Dermis blood vessel endothelial cell (primary cell): ENCODE measurements at places on chromosomes 3 and 15.

- DNase-seq = peak; percentile 75
These were observed 79.3 kb upstream of the ALDH1L1 start for GRCh38 chr3:126259411-126260391.

DNA sequence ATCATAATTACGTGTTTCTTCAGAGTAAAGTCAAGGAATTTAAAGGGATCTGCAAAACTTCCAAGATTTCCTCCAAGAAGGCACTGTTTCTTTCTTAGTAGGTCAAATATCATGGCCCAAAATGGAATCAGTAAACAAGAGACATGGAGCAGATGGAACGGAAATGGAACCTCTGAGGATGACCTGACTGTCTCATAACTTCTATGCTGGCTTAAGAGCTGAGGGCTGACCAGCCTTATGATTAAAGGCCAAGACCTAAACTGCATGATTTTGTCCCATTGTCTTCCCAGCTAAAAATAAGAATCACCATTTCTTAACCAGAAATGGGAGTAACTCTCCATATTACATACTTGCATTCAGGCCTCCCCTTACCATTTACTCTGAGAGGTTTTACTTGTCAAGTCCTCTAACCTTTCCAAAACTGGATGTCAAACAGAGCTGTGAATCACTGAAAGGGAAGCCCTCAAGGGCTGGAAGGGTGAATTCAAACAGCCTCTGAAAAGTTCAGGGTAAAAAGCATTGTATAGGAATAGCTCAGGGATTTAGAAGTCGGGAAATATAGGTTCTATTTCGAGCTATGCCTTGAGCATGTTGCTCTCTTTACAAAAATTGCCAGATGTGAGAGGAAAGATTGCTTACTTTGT, 103.7 kb downstream of the MEIS2 start:
- no peak for DNase-seq

GRCh38 chr15:68391121-68391520, 40.8 kb downstream of the ITGA11 start:
- DNase-seq = no peak

DNA sequence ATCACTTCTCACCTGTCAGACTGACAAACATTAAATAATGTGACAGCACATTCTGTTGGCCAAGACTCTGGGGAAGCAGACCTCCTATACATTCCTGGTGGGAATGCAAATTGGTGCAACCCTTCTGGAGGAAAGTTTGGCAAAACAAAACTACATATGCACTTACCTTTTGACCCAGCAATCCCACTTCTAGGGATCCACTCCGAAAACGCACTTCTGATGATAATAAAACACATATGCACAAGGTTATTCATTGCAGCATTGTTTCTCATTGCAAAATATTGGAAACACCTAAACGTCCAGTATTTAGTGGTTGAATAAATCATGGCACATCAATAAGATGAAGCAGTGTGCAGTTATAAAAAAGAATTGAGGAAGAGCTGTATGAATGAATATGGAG, 145.5 kb upstream of the ABHD17C start:
- no peak for DNase-seq

- no peak for DNase-seq
These were observed 494.5 kb upstream of the PDZRN3 start for GRCh38 chr3:74119221-74119620.

DNA sequence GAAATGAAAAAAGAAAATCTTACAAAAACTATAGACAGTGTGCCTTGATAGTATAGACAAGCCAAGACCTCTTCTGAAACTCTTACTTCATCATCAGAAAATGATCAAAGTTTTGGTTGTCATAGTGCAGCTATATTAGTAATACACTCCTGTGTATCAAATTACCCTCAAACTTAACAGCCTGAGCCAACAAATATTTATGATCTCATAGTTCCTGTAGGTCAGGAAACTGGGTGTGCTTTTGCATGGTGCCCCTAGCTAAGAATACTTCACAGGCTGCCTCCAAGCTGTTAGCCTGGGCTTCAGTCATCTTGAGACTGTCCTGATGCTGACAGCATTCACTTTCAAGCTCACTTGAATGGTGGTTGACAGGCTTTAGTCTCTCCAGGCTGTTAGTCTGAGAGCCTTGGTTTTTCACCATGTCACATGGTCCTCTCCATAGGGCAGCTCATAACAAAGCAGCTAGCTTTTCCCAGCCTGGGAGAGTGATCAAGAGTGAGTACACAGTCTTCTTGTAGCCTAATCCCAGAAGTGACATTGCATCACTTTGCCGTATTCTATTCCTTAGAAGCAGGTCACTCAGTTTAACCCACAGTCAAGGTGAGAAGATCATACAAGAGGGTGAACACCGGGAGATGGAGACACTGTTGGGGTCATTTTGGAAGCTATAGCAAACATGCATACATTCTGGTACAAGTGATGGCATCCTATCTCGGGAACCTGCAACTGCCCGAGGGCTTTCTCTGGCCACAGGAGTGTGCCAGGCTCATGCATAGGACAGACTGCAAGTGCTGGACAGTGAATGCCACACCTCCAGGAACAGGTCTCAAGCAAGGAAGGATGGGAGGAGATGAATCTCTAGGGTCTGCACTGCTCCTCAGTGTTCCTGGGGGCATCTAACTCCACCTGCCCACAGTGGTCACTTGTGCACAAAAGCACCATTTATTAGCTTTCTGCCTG, 173.4 kb upstream of the CADPS start:
- no peak for DNase-seq

- DNase-seq = no peak
These were observed 395.2 kb downstream of the TUSC7 start for GRCh38 chr3:117104792-117105191.

- DNase-seq = peak; percentile 4
These were observed 541.3 kb upstream of the KCNMB2 start for GRCh38 chr3:177994976-177995375.

DNA sequence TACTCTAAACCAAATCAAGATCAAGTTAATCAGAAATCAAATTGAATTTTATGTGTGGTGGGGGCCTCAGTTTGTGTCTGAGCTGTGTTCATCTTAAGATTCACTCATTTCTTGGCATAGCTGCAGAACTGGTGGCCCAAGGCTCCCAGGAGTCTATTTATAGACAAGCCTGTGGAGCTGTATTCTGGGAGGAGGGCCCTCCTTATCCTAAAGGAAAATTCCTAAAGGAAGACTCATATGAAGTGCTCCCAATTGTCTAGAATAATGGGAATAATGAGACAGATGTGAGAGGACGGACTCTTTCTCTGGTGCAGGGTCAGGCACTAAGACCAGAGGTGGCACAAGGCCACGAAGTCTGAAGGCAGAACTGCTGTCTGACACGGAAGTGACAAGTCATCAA, 38.9 kb downstream of the C3orf85 start:
- DNase-seq = no peak

DNA sequence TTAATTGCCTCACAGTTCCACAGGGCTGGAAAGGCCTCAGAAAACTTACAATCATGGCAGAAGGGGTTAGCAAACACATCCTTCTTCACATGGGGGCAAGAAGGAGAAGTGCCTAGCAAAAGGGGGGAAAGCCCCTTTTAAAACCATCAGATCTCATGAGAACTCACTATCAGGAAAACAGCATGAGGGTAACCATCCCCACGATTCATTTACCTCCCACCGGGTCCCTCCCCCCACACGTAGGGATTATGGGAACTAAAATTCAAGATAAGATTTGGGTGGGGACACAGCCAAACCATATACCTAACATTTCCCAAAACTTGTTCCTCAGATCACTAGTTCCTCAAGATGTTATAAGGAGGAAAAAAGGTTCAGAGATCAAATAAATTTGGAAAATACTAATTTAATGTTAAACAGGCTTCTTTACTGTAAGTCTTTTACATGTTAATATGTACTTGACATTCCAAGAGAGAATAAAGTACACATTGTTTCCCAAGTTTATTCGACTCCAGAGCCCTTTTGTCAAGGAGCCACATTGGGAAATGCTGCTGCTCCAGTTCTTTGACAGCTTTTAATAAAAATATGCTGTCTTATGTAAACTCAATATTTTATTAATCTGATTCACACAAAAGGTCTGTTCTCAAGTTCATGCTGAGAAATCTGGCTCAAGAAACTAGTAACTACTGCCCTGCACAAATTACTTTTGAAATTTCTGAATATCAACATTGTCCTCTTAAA, 17.8 kb downstream of the HERC1 start:
- DNase-seq = no peak

- no peak for DNase-seq
These were observed 34.5 kb downstream of the TIGIT start for GRCh38 chr3:114328345-114328744.

DNA sequence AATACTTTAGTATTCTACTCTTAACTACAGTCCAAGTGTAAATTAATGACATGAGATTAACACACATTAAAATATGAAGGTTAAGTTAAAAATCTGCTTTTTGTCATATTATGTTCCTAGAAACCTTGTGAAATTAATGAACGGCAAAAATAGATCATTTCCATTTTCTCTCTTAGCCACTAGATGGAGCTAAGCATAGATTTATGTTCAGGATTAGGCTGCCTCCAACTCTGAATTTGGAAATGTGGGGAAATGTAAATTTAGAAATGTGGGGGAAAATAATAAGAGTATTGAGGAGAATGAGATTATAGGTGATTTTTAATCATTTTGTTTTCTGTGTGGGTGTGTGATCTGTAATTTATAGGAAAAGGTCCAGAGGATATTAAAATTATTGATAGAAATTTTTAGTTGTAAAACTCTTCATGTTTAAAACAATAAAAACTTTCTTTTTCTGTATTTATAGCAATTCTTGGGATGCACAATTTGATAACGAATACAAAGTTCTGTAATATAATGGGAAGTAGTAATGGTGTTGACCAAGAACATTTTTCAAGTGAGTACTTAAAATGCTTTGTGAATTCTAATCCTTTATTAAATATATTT, 59.2 kb downstream of the TMOD3 start:
- DNase-seq = peak; percentile 54

GRCh38 chr3:186570096-186570940, at the start of gene DNAJB11:
Gene DNAJB11 (plus strand): TSS chr3:186570720. CDS start chr3:186570898, 178 bp downstream.
- peak; percentile 100 for DNase-seq

DNA sequence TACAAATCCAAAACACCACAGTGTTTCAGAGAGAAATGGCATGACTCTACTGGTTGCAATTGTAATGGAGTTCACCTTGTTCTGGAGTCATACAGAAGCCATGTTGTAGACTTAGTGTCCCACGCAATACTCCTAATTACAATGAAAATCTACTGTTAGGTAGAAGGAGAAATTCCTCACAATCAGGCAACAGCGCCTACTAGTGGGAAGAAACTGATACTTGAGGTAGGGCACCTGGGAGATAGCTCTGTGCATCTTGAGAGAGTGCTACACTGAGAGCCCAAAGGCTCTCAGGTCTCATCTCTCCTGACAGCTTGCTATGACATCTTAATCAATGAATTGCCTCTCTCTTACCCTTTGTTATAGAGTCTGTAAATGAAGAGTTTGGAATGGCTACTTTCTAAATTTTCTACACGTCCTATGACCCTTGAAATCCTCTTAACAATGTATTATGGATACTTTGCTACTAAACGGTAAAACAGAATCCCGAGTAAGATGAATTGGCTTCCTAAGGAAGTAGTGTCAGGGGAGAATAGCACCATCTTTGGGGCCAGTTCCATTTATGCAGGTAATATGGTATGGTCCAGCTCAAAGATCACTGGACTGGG, 422.7 kb upstream of the TPRG1 start:
- DNase-seq = peak; percentile 50

DNA sequence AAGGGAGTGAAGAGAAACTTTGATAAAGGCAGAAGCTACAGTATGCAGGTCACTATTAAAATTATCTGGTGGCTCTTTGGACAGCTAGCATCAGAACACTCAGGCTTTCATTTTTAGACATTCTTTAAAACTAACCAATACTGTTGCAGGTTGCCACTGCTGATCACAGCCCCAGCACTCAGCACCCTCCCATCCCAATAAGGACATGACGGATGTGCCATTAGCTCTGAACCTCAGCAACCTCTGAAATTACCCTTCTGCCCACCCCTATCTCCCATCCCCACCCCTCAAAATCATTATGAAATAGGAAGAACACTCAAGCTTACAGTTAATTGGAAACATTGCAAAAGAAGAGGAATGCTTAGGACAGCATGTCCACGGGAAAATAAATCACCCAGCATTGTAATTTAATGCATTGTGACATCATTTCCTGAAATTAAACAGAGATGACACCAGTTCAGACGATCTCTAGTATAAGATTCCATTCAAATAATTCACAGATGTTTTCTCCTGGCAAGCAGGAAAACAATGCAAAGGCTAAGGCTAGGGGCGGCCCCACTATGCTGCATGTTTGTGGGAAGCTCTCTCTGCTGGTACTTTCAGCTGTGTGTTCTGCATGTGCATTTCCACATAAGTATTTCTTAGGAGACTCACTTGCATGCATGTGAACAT, 71.6 kb downstream of the MEIS2 start:
- peak; percentile 12 for DNase-seq

DNA sequence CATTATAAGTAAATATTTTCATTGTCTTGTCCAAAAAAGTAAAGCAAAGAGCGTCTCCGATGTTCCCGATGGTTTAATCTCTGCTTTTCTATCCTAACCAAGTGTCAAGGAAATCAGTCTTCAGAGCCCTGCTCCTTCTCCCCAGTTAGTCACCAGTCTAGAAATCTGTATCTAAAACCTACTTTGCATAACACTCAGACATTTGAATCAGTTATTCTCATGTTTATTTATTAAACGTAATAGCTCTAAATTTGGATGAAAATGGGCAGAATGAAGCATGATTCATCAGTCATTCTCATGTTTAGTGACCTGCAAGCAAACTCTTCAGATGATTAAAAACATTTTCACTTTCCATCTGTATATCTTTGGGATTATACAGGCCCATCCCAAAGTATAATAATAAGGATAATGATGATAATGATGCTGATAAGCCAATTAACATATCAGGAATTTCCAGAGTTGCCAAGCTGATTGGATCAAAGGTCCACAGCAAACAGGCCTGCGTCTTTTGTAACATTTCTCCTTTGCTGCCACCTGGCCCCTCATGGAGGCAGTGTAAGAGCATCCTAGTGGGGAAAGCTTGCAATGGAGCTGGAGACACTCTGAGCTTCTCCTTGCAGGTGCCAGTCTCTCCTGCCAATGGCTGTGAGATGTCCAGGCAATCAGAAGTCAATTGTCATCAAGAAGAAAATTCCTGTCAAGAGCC, 273.9 kb downstream of the IGSF11 start:
- DNase-seq = no peak

DNA sequence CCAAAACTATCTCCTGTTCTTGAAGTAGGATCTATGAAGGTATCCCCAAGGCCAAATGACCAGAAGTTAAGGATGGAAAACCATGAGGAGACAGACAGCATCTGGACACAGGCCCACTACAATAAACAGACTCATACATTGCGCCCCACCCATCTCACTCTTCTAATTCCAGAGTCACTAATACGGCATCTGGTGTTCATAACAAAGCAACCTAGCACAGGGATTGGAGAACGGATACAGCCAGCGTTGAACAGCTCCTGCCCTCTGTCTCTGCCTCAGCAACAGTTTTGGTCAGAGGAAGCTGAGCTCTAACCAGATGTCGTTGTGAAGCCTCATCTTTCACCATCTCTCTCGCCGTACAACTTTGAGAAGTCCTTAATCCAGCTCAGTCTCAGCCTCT, 44.5 kb upstream of the CCDC80 start:
- DNase-seq = no peak
